ENCODE measurements at places on chromosomes 7 and 10.

DNA sequence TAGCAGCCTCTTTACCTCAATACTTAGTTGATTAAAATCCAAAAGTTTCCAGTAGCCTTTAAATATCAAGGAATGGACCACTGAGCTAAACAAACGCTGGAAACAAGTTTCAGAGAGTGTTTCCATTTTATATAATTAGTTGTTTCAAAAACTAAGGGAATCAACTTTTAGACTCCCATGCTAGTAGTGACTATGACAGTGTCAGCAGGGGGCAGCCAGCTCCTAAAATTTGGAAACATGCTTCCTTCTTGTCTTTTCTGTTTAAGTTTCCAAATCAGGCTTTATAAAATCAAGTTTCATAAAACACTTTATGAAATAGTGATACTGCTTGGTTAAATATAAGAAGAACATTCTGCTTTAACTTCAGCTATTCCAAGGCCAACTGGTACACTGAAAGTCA is 138.2 kb upstream of the TMEM229A start:
- peak; percentile 10 for DNase-seq

- DNase-seq, result no peak
These were observed 1.3 kb downstream of the TMEM60 start for GRCh38 chr7:77796960-77797359.

DNA sequence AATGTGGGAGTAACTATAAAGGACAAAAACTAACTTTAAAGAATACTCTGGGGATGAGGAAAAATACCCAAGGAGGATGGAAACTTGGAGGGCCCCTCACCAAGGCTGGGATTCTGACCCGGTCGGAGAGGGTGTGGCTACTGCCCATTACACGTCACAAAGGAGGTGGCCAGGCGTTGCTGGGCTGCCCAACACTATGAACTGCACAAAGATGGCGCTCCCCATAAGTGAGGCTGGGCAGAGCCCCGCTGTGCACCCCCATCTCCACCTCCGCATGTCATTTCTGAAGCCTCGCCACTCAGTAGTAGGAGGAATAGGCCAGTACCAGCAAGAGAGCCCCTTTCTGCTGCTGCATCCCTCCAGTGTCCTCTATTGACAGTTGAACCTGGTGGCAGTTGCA is 290.1 kb upstream of the ZNF32 start:
- no peak for DNase-seq

DNA sequence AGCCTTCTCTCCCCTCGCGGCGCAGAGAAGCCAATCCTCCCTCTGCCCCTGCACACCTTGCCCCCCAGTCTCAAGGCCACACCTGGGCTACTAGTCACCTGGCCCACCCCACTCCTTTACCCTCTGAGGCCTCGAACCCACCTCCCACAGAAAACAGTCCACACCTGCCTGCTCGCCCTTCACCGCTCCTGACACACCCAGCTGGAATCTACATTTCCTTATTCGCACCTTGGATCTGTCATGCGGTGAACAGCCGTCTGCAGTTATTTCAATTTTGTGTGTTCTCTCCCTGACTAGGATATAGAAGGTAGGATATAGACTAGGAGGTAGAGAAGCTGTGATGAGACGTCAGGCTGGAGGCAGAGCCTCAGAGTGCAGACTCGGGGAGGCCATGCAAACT is 29.4 kb downstream of the SMKR1 start:
- no peak for DNase-seq

GRCh38 chr7:15558756-15559155 is 3.1 kb downstream of the AGMO start:
- no peak for DNase-seq

Measured in occipital lobe (tissue), 3 donors.